Stimulated activated CD4-positive, alpha-beta T cell treated with anti-CD3 and anti-CD28 coated beads, Interleukin-4, amount 100 ng/mL, for 48 hours (primary cell): ENCODE measurements at places on chromosomes 12 and 14.

- DNase-seq = no peak
Measured at GRCh38 chr14:90697132-90697531, 119.1 kb downstream of the TTC7B start.

DNA sequence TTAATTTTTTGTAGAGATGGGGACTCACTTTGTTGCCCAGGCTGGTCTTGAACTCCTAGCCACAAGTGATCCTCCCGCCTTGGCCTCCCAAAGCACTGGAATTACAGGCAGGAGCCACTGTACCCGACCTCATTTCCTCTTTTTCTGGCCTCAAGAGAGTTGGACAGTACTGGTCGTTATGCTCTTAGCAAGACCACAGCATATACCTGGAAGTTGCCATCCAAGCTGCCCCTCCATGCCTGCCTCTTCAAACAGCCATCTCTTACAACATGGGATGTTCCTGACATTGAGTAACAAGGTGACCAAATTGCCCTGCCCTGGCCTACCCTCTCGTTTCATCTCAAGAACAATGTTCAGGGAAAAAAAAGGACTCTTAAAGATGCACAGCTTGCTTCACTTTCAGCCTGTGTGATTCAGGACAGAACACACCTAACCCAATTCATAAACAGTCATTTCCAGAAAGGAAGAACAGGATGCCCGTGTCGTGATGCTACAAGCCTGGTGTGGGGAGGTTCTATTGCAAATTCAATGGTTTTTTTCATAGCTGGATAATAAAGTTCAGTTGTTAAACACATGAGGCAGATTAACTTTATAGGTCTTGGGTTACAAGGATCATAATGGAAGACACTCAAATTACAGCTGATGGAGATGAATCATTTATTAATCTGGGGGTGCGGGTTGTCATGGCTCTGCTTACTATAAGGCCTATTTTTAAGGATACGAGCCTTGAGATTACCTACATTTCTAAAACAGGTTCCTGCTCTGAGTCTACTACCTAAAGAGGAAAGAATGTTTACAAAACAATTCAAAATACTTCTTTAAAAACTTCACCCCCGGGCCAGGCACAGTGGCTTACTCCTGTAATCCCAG is 11.9 kb downstream of the GLTP start:
- no peak for DNase-seq

- DNase-seq = no peak
Measured at GRCh38 chr14:68849416-68849815, 56.5 kb upstream of the ZFP36L1 start.

- no peak for DNase-seq
Measured at GRCh38 chr12:63078906-63079305, 72.1 kb downstream of the AVPR1A start.

DNA sequence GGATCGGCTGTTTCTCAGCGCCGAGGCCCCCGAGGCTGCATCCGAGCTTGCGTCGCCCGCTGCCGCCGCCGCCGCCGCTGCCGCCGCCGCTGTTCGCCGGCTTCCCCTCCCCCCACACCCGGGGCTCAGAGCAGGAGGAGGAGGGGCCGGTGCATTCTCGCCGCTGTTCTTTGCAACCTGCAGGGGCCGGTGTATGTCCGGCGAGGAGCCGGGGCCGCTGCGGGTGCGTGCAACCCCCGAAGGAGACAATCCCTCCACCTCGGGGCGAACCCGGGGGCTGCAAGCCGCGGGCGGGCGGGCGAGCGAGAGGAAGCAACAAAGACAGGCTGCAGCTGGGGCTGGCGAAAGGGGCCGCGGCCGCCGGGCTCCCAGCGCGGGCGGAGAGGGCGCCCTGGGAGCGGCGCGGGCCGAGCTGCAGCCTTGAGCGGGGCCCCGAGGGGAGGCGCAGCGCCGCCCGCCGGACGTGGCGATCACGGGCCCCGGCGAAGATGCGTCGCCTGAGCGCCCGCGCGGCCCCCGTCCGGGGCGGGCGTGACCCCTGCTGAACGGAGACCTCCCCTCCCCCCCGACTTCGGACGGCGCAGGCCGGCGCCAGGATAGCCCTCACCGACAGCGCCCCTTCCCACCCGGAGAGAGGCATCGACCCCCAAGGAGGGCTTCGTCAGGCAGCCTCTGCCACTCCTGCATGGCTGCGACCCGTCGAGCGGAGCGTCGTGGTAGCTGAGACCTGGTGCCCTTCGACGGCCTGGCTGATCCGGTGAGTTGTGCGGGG is 702 bp downstream of the FAM222A start:
- DNase-seq = peak; percentile 35

- no peak for DNase-seq
Measured at GRCh38 chr14:26599291-26599690, 1.5 kb upstream of the NOVA1 start.

DNA sequence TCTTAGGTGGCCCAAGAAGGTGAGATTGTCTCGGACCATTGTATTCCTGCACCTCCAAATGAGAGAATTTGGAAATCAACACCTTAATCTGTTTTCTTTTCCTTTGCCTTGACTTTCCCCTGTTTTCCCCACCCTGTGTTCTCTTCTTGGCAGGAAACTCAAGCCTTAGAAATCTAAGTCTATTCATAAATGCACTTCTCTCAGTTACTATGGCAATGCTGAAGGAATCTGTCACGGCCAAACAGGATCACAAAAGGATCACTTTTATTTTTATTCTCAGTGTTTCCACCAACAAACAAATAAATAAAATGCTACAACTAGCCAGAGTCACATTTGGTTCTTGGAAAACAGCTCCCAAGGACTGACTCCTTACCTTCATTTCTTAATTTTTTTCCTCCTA is 270.5 kb downstream of the BCAT1 start:
- DNase-seq = no peak

DNA sequence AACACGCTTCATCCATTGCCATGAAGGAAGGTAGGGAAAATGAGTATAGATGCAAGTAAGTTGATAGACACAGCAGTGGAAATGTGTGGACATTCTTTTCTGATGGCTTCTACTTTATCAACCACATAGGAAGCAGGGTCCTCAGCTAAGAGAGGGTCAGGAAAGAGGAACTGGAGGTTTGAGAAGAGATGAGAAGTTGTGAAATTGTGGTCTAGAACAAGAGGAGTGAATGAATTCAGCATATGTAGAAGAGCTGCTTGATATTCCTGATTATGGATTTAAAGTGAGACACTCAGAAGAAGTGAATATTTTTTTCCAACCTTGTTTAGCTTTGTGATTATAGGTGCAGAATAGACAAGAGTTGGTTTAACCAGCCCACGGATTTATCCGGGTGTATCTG is 128.5 kb downstream of the SLC15A5 start:
- DNase-seq = no peak

- no peak for DNase-seq
Measured at GRCh38 chr14:78486081-78486480, 315.9 kb downstream of the NRXN3 start.

DNA sequence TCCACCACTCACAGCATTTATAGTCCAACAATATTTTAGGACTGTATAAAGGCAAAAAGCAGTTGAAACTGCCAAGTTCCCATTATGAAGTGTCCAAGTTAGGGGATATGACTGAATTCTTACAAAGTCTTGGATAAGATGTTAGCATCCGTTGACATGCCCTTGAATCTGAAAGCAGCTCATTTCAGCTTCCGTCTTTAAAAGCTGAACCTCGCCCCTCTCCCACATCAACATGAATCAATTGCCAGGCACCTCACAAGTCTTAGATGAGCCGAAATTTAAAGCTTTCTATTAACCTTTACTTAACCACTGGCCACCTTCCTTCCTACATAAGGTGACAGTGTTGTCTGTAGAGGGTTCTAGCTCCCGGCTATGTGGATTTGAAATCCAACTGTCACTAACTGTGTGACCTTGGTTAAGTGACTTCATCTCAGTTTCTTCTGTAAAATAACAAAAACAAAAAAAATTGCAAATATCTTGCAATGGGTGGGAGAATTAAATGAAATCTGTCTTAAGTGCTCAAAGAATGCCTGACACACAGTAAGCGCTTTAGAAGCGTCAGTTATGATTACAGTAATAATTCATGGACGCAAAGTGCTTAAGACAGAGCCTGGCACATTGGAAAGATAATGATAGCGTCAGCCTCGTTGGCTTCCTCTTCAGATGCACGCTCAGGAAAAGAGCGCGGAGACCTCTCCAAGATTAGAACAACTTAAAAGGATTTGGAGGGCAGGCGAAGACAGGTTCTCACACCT is 1.2 kb downstream of the PPP1CC start:
- no peak for DNase-seq
